Thyroid gland (tissue), 4 donors: ENCODE measurements at places on chromosomes 12 and 14.

DNA sequence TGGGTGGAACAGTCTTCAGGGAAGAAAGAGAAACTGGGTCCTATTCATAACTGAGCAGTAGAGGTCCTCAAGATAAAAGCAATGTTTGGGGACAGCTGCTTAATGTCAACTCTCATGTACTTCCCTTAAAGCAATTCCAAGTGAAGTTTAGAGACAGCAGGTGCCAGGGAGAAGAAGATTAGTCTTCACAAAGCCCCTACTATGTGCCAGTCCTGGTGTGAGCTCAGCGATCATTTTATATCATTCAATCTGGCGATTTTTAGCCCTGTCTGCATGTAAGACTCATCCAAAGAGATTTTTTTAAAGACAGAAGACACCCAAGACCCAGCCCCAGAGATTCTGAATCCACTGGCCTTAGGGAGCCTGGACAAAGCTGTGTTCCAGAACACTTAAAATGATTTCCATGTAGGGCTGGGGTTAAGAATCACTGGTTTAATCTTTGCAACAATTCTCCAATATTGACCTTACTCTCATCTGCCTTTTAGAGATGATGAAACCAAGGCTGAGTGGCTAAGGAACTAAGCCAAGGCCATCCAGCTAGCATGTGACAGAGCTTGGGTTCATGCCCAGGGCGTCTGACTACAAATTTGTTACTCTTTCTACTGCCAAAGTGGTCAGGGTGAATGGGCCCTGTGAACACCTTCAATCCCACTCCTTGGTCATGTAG lies 404.5 kb upstream of the TBX3 start:
- no peaks in the 10 kb centered on the region for H3K27me3 ChIP-seq
- H3K27ac ChIP-seq: no peak overlapping the region
- DNase-seq: peak; percentile 87
- no peak overlapping the region for H3K4me3 ChIP-seq

GRCh38 chr12:43428088-43428600 lies 123.9 kb downstream of the ADAMTS20 start:
- H3K27ac ChIP-seq: no peak overlapping the region
- no peaks in the 10 kb centered on the region for H3K27me3 ChIP-seq
- no peaks in the 10 kb centered on the region for H3K4me1 ChIP-seq
- H3K4me3 ChIP-seq: no peak overlapping the region
- peak; percentile 71 for DNase-seq

DNA sequence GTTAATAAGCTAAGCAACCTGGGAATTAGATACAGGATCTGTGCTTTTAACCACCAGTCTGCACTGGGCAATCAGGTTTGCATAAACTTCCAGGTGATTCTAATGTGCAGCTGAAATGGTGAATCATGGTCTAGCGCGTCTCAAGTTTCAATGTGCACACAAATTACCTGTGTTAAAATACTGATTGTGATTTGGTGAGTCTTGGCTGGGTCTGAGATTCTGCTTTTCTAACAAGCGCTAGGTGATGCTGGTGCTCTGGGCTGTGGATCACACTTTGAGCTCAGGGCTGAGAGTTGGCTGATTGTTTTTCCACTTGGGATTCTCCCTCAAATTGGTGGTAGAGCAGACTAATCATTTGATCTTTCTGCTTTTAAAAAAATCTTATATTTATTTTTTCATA lies 124.8 kb downstream of the C12orf75 start:
- no peaks in the 10 kb centered on the region for H3K36me3 ChIP-seq
- no peaks in the 10 kb centered on the region for H3K27me3 ChIP-seq
- no peak overlapping the region for H3K27ac ChIP-seq
- no peaks in the 10 kb centered on the region for H3K4me1 ChIP-seq
- H3K4me3 ChIP-seq: no peak overlapping the region

DNA sequence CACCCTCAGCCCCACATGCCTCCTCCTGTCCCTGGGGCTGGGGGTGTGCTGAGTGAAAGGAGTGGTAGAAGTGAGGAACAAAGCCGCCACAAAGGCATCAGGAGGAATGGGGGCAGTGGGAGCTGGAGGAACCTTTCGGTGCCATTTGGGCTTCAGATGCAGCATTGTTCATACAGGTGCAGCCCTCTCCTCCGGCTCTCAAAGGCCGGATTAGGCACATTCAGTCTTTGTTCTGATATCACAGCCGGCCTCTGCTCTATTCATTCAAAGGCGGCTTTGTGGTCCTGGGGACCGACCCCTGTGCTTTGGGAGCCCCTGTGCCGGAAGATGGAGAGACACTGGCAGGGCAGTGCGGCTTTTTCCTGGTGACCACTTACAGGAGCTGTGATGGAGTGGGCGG lies 53.2 kb downstream of the SMOC1 start:
- H3K4me1 ChIP-seq: peaks cover 6% of the 10 kb centered on the region
- no peak for DNase-seq
- no peaks in the 10 kb centered on the region for H3K36me3 ChIP-seq
- no peak overlapping the region for H3K27ac ChIP-seq
- H3K27me3 ChIP-seq: no peaks in the 10 kb centered on the region
- no peak overlapping the region for H3K4me3 ChIP-seq

DNA sequence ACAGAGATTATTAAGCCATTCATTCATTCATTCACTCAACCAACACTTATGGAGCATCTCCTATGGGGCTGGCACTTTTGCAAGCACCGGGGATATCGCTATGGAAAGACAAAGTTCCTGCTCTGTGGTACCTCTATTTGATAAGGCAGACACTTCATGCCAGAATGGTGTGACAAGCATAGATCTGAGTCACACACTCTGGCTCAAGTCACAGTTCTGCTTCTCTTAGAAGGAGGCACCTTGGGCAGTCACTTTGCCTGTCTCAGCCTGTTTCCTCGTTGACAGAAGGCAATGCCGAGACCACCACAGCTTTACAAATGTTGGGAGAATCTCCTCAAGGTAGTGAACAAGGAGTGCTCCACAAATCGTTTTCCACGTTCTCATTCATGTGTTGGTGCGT lies 205.2 kb downstream of the SLC41A2 start:
- H3K4me3 ChIP-seq: no peak overlapping the region
- H3K27me3 ChIP-seq: no peaks in the 10 kb centered on the region
- H3K27ac ChIP-seq: no peak overlapping the region
- no peaks in the 10 kb centered on the region for H3K36me3 ChIP-seq
- DNase-seq: no peak

DNA sequence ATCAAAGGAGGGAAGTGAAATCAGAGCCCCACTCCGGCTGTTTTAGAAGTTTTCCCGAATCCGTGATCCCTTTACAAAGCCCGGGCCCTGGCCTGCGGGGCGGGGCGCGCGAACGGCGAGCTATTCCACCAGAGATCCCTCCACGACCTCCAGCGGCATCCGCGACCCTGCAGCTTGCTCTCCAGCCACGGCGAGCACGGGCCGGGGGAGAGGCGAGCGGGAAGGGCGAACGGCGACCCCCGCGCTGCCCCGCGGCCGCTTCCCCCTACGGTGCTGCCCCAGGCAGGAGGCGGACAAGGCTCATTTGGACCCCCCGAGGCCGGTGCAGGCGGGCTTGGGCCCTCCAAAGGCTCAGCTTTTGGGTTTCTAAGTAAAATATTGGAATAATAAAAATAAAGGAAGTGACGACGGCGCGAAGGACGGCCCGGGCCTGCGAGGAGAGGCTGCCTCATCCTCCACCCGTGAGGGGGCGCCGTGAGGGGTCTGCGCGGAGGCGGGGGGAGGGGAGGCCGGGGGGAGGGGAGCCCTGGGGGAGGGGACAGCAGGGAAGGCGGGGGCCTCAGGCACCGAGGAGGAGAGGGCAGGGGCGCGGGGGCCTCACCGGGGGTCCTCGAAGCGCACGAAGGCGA lies 613 bp downstream of the SRSF9 start:
- H3K36me3 ChIP-seq: peaks cover 15% of the 10 kb centered on the region
- H3K27me3 ChIP-seq: no peaks in the 10 kb centered on the region
- H3K4me1 ChIP-seq: peaks cover 12% of the 10 kb centered on the region
- peak; percentile 28 for DNase-seq
- peak overlapping the region; percentile 80 for H3K27ac ChIP-seq
- H3K4me3 ChIP-seq: peak overlapping the region; percentile 91

DNA sequence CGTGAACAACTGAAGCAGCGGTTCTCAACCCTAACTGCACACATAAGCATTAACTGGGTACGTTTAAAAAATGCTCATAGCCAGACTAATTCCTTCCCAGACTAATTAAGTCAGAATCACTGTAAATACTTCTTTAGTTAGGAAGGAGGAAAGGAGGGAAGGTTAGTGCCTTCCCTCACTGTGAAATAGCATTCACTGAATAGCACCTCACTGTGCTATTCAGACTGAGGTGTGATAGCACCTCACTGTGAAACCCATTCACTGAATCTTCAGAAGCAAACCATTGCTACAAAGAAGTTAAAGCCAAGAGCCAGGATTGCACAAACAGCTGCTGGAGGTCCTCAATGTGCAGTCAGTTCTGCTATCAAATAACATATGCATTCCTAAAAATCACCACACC lies 58.8 kb downstream of the RTN1 start:
- no peak overlapping the region for H3K27ac ChIP-seq
- no peaks in the 10 kb centered on the region for H3K4me1 ChIP-seq
- DNase-seq: no peak
- no peak overlapping the region for H3K4me3 ChIP-seq

DNA sequence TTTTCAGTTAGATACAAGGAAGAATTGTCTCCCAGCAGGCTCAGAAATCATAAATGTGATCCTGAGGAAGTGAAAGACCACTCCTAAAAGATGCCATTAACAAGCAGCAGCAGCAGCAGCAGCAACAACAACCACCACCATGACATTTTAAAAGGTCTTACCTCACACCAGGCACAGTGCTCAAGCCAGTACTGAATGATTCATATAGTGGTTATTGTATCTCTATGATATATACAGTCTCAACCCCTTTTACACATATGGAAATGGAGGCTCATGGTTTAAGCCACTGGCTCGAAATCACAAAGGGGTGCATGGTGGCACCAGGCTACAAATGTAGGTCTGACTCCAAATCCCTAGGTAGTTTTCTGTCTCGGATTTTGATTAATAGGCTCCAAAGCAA lies 126.9 kb downstream of the KTN1 start:
- DNase-seq: no peak
- peak overlapping the region; percentile 7 for H3K27ac ChIP-seq
- no peak overlapping the region for H3K4me3 ChIP-seq
- no peaks in the 10 kb centered on the region for H3K36me3 ChIP-seq
- no peaks in the 10 kb centered on the region for H3K27me3 ChIP-seq
- H3K4me1 ChIP-seq: no peaks in the 10 kb centered on the region

GRCh38 chr12:69966839-69967238 lies 141.8 kb downstream of the MYRFL start:
- H3K27me3 ChIP-seq: no peaks in the 10 kb centered on the region
- H3K4me3 ChIP-seq: no peak overlapping the region
- DNase-seq: no peak

DNA sequence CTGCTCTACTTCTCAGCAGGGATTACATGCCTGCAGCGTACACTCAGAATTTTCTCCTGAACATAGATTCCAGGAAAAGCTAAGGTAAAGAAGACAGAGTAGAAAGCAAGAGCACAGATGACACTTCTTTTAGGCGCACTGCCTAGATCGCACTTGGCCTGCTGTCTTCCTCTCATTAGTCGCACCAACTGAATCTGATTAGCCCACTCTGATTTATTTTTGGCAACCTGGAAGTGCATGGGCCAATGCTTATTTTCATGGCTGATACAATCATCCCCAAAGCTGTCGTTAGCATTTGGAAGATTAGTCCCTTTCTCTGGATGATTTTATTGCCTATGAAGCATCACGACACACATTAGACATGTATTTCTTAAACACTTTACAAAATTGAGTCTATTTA lies 152.5 kb downstream of the PTPRO start:
- H3K4me3 ChIP-seq: no peak overlapping the region
- no peaks in the 10 kb centered on the region for H3K4me1 ChIP-seq
- no peaks in the 10 kb centered on the region for H3K27me3 ChIP-seq
- no peak overlapping the region for H3K27ac ChIP-seq

GRCh38 chr12:100229876-100230275 lies 29.3 kb downstream of the ACTR6 start:
- no peaks in the 10 kb centered on the region for H3K4me1 ChIP-seq
- H3K27me3 ChIP-seq: no peaks in the 10 kb centered on the region
- peaks cover 5% of the 10 kb centered on the region for H3K36me3 ChIP-seq
- DNase-seq: no peak
- no peak overlapping the region for H3K4me3 ChIP-seq

- H3K27ac ChIP-seq: no peak within 1 kb of the TSS
- H3K4me3 ChIP-seq: no peak within 1 kb of the TSS
- no peaks in the 10 kb centered on the region for H3K4me1 ChIP-seq
- peak; percentile 17 for DNase-seq
- no peaks in the 10 kb centered on the region for H3K36me3 ChIP-seq
- no peaks in the 10 kb centered on the region for H3K27me3 ChIP-seq
These were observed at the start of gene NRXN3 for GRCh38 chr14:78170203-78170602. TSS of gene NRXN3 (plus strand) at chr14:78170373. CDS start at chr14:78243094, 72,721 bp downstream.

GRCh38 chr12:122928404-122929147 lies 32.7 kb upstream of the VPS37B start:
- no peak overlapping the region for H3K4me3 ChIP-seq
- no peak for DNase-seq
- H3K27ac ChIP-seq: no peak overlapping the region
- H3K36me3 ChIP-seq: no peaks in the 10 kb centered on the region
- H3K4me1 ChIP-seq: no peaks in the 10 kb centered on the region

DNA sequence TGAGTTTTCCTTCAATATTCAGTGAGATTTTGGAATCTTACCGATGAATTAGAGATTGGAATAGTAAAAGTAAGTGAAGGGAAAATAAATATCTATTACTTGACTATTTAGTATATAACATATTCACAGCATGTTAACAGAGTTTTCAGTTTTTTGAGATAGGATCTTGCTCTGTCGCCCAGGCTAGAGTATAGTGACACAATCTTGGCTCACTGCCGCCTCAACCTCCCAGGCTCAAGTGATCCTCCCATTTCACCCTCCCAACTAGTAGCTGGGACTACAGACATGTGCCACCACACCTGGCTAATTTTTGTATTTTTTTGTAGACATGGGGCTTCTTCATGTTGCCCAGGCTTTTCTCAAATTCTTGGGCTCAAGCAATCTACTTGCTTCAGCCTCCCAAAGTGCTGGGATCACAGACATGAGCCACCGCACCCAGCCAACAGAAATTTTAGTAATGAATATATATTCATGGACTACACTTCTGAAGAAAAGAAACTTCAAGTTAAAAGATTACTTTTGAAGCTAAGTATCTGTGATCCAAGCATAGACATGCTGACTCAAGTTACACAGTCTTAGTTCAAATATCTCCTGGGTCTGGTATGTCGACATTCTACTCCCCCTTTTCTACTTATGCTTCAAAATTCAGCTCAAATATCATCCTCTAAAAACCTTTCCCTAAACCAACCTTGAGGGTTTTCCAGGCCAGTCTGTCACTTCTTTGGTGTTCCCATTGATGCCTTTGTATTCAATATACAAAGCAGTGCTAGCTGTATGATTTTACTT lies 13.8 kb downstream of the UBE2N start:
- no peak overlapping the region for H3K27ac ChIP-seq
- peaks cover 55% of the 10 kb centered on the region for H3K4me1 ChIP-seq
- no peak overlapping the region for H3K4me3 ChIP-seq
- H3K27me3 ChIP-seq: no peaks in the 10 kb centered on the region
- peak; percentile 39 for DNase-seq
